ENCODE measurements at places on chromosomes 6 and 20. TPM values are rescaled to one million over a fixed set of nuclear protein-coding genes. Genes with fewer than 3 reads are reported as not detected.

NKX2-4 gene
- not detected for total RNA-seq

ENPP1 gene
- 0.35 TPM for total RNA-seq

HLA-DRB1 gene
- 4.4 TPM for total RNA-seq

MATN4 gene
- 0.11 TPM for total RNA-seq

GRIK2 gene
- not detected for total RNA-seq

All from activated naive CD4-positive, alpha-beta T cell treated with anti-CD3 and anti-CD28 coated beads, Interleukin-2, amount 50 U/mL, for 72 hours (primary cell).